ENCODE measurements at places on chromosomes 13 and 19.
A peak's percentile ranks its signal among the peaks of the same experiment; 100 is the strongest.

- no peak overlapping the region for H3K4me3 ChIP-seq
- H3K27me3 ChIP-seq, result no peaks in the 10 kb centered on the region
- H3K27ac ChIP-seq, result no peak overlapping the region
- no peak for DNase-seq
- no peaks in the 10 kb centered on the region for H3K4me1 ChIP-seq
- H3K36me3 ChIP-seq, result no peaks in the 10 kb centered on the region
Observed at GRCh38 chr13:90032841-90033493, 1314.5 kb upstream of the MIR17HG start.

DNA sequence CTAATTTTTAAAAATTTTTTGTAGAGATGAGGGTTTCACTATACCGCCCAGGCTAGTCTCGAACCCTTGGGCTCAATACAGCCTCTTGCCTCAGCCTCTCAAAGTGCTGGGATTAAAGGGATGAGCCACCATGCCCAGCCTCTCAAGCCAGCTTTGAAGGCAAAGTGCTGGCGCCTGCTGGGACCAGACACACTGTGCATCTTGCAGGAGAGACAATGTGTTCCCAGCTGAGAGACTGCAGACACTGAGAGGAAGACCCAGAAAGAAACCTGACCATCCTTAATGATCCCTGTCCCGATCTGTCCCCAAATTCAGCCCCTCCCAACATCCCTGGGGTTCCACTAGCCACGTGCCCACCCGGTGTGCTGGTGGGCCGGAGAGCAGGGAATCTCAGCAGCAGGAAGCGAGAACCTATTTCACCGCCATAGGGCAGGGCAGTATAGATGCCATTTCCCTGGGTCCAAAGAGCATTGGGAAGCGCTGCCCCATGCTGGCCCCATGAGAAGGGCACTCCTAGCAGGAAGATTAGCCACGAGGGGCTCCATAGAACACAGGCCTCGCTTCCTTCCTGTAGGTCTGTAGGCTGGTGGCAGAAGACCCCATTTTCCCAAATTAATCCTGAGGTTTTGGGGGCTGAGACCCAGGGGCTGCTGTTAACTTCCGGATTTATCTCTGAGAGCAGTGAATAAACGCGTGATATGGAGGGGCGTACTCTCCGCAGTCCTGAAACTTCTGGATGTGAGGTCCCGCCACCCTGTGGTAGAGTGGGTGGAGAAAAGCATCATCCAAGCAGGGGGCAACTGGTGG, 968 bp downstream of the RAVER1 start:
- peaks cover 32% of the 10 kb centered on the region for H3K36me3 ChIP-seq
- DNase-seq, result no peak
- H3K27me3 ChIP-seq, result no peaks in the 10 kb centered on the region
- H3K4me1 ChIP-seq, result peaks cover 12% of the 10 kb centered on the region

DNA sequence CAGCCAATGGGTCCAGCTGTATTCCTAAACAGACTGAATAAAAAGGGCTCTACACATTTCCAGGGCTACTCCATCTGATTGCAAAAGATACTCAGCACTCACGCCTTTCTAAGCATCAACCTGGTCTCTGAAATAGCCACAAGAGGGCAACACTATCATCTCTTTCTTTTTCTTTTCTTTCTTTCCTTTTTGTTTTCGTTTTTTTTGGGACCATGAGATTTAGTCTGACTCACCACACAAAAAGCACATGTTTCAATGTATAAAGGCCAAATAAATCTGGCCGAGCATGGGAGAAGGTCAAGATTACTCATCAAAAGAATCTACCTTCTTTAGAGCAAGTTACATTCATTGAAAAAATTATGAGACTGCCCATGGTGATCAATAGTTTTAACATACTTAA, 805.6 kb upstream of the ARGLU1 start:
- no peak for DNase-seq
- H3K4me3 ChIP-seq, result no peak overlapping the region
- H3K27me3 ChIP-seq, result no peaks in the 10 kb centered on the region
- no peaks in the 10 kb centered on the region for H3K36me3 ChIP-seq

DNA sequence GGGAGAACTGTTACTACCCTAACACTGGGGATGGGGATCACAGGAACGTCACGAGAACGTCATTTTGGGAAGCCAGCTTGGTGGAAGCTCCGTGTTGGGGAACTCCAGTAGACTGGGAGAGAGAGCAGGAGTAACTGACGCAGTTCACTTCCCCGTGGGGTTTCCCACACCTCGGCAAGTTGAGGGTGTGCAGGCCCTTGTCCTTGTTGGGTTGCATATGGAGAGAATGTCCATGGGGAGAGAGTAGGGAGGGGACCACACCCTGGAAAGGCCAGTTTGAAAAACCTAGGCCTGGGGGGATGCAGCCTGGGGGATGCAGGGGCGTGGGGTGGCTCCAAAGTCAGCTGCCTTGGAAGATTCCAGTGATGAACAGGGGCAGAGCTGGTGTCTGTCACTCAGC, 50.7 kb upstream of the MCF2L start:
- H3K4me1 ChIP-seq, result no peaks in the 10 kb centered on the region
- H3K4me3 ChIP-seq, result no peak overlapping the region
- no peaks in the 10 kb centered on the region for H3K27me3 ChIP-seq
- H3K27ac ChIP-seq, result no peak overlapping the region

DNA sequence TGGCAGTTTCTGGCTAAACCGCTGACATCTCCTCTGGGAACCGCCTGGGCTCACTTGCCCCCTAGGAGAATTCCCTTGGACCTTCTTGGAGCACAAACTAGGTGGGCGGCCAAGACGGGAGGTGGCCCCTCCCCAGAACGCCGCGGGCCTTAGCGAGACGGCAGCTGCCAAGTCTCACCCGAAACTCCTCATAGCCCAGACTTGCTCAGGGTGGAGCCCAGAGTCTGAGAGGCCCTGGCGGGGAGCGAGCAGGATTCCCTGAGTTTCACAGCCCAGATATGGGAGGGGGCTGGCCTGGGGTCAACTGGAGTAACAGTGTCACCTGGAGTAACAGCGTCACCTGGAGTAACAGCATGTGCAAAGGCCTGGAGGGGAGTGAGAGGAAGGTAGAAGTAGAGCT, 10.1 kb downstream of the TINCR start:
- no peak for DNase-seq
- H3K27ac ChIP-seq, result no peak overlapping the region
- no peaks in the 10 kb centered on the region for H3K36me3 ChIP-seq
- no peak overlapping the region for H3K4me3 ChIP-seq
- no peaks in the 10 kb centered on the region for H3K27me3 ChIP-seq

- no peak overlapping the region for H3K27ac ChIP-seq
- H3K4me3 ChIP-seq, result no peak overlapping the region
- no peaks in the 10 kb centered on the region for H3K4me1 ChIP-seq
- no peaks in the 10 kb centered on the region for H3K27me3 ChIP-seq
Observed at GRCh38 chr13:102693776-102694175, 1.1 kb downstream of the METTL21C start.

DNA sequence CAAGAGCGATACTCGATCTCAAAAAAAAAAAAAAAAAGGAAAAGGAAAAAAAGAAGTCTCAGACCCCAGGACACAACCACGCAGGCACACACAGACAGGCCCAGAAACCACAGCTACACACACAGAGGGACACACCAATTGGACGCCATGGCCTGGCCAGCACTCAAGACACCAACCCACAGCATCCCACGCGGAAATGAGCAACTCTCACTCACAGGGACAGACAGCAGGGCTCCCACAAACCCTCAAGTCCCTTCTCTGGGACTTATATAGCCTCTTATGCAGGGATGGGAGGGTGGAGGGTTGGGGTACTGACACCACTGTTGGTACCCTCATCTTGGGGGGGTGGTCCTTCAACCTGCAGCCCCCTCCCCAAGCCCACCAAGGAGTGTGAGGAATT, 5.9 kb downstream of the NOTCH3 start:
- H3K4me3 ChIP-seq, result peak overlapping the region; percentile 69
- no peak for DNase-seq
- no peaks in the 10 kb centered on the region for H3K27me3 ChIP-seq
- no peaks in the 10 kb centered on the region for H3K4me1 ChIP-seq
- H3K36me3 ChIP-seq, result peaks cover 25% of the 10 kb centered on the region
- H3K27ac ChIP-seq, result peak overlapping the region; percentile 96

DNA sequence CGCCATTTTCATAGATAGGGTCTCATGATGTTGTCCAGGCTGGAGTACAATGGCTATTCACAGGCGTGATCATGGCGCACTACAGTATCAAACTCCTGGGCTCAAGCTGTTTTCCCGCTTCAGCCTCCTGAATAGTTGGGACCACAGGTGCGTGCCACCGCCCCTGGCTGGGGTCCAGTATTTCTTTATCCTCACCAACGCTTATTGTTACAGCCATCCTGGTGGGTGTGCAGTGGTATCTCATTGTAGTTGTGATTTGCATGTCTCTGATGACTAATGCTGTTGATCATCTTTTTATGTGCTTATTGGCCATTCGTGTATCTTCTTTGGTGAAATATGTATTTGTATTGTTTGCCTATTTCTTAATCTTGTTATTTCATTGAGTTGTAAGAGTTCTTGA, 49.0 kb downstream of the SIPA1L3 start:
- H3K27me3 ChIP-seq, result no peaks in the 10 kb centered on the region
- no peaks in the 10 kb centered on the region for H3K36me3 ChIP-seq
- peak; percentile 9 for DNase-seq
- no peak overlapping the region for H3K27ac ChIP-seq

- no peak for DNase-seq
- no peaks in the 10 kb centered on the region for H3K36me3 ChIP-seq
- H3K4me3 ChIP-seq, result no peak overlapping the region
- H3K4me1 ChIP-seq, result no peaks in the 10 kb centered on the region
- no peak overlapping the region for H3K27ac ChIP-seq
Observed at GRCh38 chr19:55909801-55910200, 22.3 kb downstream of the NLRP13 start.

- no peak overlapping the region for H3K27ac ChIP-seq
Observed at GRCh38 chr13:99536023-99536422, 34.8 kb downstream of the TM9SF2 start.

DNA sequence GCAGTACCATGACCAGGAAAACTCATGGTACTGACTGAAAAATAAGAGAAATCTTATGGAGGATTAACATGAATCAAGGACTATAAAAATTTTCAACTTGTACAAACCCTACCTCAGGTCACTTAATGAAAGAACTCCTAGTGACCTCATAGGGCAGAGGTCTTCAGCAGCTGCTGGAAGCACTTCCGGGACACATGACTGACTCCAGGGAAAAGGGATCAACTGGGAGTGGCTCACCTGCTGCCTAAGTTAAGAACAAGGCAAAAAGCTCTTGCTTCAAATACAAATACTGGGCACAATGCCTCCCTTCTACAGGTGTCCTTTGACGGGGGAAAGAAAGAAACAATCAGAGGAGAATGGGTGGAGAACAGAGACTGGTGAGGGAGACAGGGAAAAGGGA, 18.6 kb downstream of the DOCK9 start:
- H3K27ac ChIP-seq, result no peak overlapping the region
- no peaks in the 10 kb centered on the region for H3K27me3 ChIP-seq
- H3K4me3 ChIP-seq, result no peak overlapping the region
- peaks cover 8% of the 10 kb centered on the region for H3K4me1 ChIP-seq

DNA sequence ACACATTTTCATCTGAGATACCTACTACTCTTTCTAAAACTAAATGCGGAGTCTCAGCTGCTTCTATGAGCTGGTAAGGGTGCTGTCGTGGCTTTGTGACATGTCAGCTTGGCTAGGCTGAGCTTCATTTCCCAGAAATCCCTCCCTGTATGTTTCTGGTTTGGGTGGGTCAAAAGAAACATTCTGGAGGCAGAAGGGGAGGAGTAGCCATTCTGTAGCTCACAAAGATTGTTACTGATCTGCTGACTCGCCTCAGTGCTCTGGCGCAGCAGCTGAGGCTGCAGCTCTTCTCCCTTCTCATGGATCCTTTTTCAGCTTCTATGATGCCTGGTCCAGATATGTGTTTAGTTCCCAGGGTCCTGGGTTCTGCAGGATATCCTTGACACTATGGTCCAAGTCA, 114.7 kb downstream of the RAP2A start:
- no peaks in the 10 kb centered on the region for H3K4me1 ChIP-seq
- H3K27ac ChIP-seq, result no peak overlapping the region
- H3K27me3 ChIP-seq, result no peaks in the 10 kb centered on the region
- H3K36me3 ChIP-seq, result no peaks in the 10 kb centered on the region
- DNase-seq, result no peak

- H3K4me3 ChIP-seq, result no peak overlapping the region
- H3K36me3 ChIP-seq, result no peaks in the 10 kb centered on the region
- H3K4me1 ChIP-seq, result no peaks in the 10 kb centered on the region
- H3K27ac ChIP-seq, result no peak overlapping the region
- DNase-seq, result no peak
Observed at GRCh38 chr13:66212511-66212910, 1017.6 kb downstream of the PCDH9 start.

DNA sequence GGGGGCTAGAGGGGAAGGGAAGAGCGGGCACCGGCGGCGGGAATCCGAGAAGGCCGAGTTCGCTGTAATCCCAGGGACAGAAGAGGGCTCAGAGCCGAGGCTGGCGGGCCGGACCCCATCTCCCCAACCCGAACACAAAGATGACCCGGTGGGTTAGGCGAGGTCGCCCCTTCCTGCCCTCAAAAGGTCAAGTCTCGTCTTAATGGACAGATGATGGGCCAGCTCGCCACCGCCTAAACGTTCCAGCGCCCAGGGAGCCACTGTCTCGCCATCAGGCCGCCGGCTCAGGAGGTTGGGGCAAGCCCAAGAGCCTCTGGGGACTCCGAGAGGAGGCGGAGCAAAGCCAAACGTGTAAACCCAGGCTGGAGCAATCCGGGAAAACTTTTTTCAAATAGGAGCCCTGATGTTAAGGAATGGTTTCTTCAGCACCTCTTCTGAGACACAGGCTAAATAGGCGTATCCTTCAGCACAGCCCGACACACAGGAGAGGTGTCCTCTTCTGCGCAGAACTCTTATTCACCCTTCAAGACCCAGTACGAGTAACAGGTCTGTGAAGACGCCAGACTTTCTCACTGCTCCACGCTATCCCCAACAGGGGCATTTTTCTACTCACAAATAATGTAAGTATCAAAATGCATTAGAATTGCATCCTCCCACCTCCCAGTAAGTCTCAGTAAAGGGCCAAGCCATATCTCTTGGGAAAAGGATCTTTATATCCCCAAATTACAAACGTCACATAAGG, 6.3 kb upstream of the POU4F1 start:
- H3K4me1 ChIP-seq, result peaks cover 8% of the 10 kb centered on the region
- H3K27ac ChIP-seq, result no peak overlapping the region
- no peaks in the 10 kb centered on the region for H3K36me3 ChIP-seq
- peak overlapping the region; percentile 61 for H3K4me3 ChIP-seq
- H3K27me3 ChIP-seq, result peaks cover 38% of the 10 kb centered on the region
- DNase-seq, result no peak

GRCh38 chr13:61414686-61415057, 977 bp downstream of the PCDH20 start:
- H3K36me3 ChIP-seq, result no peaks in the 10 kb centered on the region
- DNase-seq, result no peak
- H3K27me3 ChIP-seq, result no peaks in the 10 kb centered on the region
- H3K27ac ChIP-seq, result peak overlapping the region; percentile 12

- no peaks in the 10 kb centered on the region for H3K27me3 ChIP-seq
- H3K27ac ChIP-seq, result peak overlapping the region; percentile 23
- no peak for DNase-seq
- peaks cover 42% of the 10 kb centered on the region for H3K4me1 ChIP-seq
- H3K36me3 ChIP-seq, result no peaks in the 10 kb centered on the region
- no peak overlapping the region for H3K4me3 ChIP-seq
Observed at GRCh38 chr19:34259367-34260095, 5.2 kb downstream of the GARRE1 start.

Data from ascending aorta (tissue), 2 donors.